ENCODE measurements at places on chromosomes 16 and 17. TPM values are rescaled to one million over a fixed set of nuclear protein-coding genes. Genes with fewer than 3 reads are reported as not detected.
A peak's percentile ranks its signal among the peaks of the same experiment; 100 is the strongest.

- no peaks in the 10 kb centered on the region for H3K27me3 ChIP-seq
- H3K27ac ChIP-seq = no peak overlapping the region
- H3K4me3 ChIP-seq = no peak overlapping the region
- H3K36me3 ChIP-seq = no peaks in the 10 kb centered on the region
- DNase-seq = no peak
Observed at GRCh38 chr16:75733305-75734211, 7.3 kb upstream of the CPHXL start.

DNA sequence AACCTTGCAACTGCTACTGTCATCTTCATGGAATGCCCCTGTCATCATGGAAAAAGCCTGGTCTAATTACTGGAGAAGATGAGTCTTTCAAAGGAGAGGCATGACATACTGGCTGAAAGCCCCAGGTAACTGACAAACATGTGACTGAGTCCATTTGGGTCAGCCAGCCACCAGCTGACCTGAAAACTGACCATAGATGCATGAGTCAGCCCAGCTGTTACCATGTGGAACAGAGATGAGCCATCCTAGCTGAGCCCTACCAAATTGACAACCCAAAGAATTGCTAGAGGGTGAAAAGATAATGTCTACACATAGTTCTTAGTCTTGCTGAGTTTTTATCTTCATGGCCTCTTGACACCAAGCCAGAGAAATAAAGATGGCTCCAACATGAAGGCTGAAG lies 311.8 kb downstream of the UTP18 start:
- no peak overlapping the region for H3K4me3 ChIP-seq
- no peak for DNase-seq
- H3K27me3 ChIP-seq = peaks cover 8% of the 10 kb centered on the region

GRCh38 chr17:48571024-48571818 lies 6.9 kb downstream of the HOXB4 start:
- no peak for DNase-seq
- H3K27me3 ChIP-seq = peaks cover 38% of the 10 kb centered on the region
- H3K4me3 ChIP-seq = no peak overlapping the region
- peaks cover 4% of the 10 kb centered on the region for H3K36me3 ChIP-seq
- H3K27ac ChIP-seq = no peak overlapping the region

- peak; percentile 78 for DNase-seq
- peak overlapping the region; percentile 86 for H3K4me3 ChIP-seq
- peak overlapping the region; percentile 96 for H3K27ac ChIP-seq
- H3K4me1 ChIP-seq = peaks cover 36% of the 10 kb centered on the region
- H3K27me3 ChIP-seq = no peaks in the 10 kb centered on the region
Observed at GRCh38 chr16:25106567-25107465, 4.7 kb upstream of the LCMT1 start.

The LPO gene
- not detected for total RNA-seq

The HSPB9 gene
- total RNA-seq = not detected

The TLCD1 gene
- total RNA-seq = 2.1 TPM

The CCL22 gene
- 0.50 TPM for total RNA-seq

All from activated CD4-positive, alpha-beta T cell treated with anti-CD3 and anti-CD28 coated beads, Interleukin-2, amount 10 ng/mL, durations not matched to agents 7 days and 5 days (primary cell).